NCI-H1417 treated with DMSO at 0.1 percent for 48 hours (cell line): ENCODE measurements at places on chromosomes 7 and 10.
A peak's percentile ranks its signal among the peaks of the same experiment; 100 is the strongest.

DNA sequence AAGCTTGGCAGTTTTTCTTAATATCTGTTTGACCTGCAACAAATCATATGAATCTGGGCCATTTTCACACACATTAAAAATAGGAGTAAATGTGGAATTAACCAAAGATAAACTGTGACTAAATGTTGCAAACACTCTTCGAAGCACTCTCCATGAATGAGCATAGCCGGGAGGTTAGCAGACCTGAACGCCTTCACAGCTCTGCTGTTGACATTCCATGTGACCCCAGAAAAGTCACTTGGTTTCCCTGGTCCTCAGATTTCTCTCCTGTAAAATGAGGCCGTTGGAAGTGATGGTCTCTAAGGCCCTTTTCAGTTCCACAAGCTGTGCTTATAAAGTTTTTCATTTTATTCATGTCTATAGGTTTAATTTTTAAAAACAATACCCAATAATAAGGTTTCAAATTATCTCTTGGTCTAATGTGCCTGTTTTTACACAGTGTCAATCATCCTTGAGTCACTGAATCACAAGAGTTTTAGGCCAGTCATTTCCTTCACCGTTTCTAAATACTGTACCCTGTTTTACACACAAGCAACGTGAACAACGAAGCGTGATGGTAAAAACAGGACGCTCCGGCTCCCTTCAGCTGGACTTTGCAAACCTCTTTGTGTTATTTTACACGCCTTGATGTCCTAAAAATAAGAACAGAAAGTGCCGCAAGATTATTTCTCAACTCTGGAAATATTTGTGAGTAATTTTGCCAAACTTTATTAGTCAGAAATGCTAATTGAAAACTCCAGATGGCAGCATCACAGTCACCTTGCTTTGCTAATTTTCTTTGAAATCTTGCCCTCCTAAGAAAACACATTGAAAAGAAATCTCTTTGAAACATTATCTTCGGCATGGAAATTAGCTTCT, 38.6 kb upstream of the MET start:
- no peak for DNase-seq

- no peak for DNase-seq
These were observed 217.8 kb upstream of the HPS1 start for GRCh38 chr10:98664329-98665042.

- DNase-seq, result no peak
These were observed 68.1 kb downstream of the TRRAP start for GRCh38 chr7:98946389-98946788.

DNA sequence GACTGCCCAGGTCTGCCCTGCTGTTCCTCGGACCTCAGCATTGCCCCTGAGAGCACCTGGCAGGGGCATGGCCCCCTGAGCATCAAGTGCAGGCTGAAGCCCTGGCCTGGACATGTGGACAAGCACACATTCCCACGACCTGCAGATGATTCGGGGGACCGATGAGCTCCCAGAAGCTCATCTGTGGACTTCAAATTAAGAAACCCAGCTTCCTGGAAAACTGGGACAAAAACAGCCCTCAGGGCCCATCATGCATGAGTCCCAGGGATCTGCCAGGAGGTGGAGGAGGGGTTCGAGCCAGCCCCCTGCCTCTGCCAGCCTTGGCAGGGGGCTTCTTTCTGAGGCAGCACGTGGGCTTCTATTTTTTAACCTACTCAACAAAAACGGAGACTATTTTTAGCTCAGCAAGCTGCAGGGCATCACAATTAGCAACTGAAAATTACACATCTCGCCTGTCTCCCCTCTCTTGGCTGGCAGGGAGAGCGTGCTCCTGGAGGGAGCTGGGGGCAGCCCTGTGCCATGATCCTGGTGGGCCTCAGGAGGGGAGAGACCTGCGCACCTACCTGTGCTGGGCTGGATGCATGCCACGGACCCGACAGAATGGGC, 51.8 kb downstream of the RASGEF1A start:
- DNase-seq, result no peak

DNA sequence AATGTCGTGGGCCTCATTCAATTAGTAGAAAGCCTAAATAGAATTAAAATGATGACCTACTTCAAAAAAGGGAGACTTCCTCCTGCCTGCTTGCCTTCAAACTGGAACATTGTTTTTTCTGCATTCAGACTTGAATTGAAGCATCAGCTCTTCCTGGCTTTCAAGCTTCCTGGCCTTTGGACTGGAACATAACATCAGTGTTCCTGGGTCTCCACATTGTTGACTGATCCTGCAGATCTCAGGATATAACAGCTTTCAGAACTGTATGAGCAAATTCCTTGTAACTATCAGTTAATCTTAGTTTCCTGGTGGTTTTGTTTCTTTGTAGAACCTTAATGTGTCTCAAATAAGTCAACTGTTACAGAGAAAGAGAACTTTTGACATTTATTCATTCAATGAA, 18.6 kb downstream of the MAGI2 start:
- no peak for DNase-seq

DNA sequence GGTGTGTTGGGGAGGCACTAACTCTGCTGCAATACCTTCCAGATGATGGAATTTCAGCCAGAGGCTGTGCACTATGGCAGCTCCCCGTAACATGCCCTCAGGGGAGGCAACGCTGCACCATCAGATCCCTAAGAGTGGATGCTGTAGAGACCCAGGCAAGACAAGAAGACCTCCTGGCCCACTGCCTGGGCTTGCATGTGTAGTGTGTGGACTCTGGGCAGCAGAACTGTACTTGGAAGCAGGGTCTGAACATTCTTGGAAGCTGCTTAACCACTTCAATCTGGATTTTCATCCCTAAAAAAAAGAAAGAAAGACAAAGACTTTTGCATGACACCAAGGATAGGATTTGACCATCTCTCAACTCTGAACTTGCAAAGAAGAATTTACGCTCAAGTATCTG, 297.5 kb upstream of the NRP1 start:
- no peak for DNase-seq

GRCh38 chr7:87356448-87356847, 11.0 kb downstream of the CROT start:
- DNase-seq, result no peak

GRCh38 chr7:139861803-139862202, 32.7 kb downstream of the TBXAS1 start:
- no peak for DNase-seq

DNA sequence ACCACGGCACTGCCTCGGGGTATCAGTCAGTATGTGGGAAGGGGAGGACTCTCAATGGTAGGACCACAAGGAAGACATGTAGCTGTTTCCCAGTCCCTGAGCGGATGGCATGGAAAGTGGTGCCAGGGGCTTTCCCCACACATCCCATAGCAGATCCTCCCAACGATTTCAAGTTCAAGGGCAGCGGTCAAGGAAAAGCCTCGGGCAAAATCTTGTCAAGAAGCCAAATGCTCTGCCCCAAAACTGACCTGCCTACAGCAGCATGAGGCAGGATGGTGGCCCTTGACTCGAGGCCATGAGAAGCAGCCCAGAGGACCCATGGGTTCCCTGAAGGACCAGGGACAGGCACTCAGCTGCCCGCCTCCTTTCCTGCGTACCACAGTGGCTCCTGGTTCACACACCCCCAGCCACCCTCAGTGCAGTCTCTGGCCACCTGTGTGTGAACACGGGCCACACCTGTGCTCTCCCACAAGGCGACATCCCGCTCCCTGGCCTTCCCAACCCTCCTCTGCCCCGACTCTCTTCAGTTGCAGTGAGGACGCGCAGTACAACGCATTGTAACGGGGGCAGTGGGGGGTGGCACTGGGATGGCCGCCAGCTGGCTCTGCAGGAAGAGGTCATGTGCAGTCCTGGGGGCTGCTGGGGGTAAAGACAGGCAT, 43.6 kb downstream of the CTBP2 start:
- no peak for DNase-seq

- DNase-seq, result no peak
These were observed 159.9 kb upstream of the EEPD1 start for GRCh38 chr7:35993113-35993512.

GRCh38 chr7:94567396-94567795, 57.8 kb downstream of the CASD1 start:
- no peak for DNase-seq

GRCh38 chr7:36945612-36946400, 221.5 kb upstream of the AOAH start:
- DNase-seq, result peak; percentile 95

DNA sequence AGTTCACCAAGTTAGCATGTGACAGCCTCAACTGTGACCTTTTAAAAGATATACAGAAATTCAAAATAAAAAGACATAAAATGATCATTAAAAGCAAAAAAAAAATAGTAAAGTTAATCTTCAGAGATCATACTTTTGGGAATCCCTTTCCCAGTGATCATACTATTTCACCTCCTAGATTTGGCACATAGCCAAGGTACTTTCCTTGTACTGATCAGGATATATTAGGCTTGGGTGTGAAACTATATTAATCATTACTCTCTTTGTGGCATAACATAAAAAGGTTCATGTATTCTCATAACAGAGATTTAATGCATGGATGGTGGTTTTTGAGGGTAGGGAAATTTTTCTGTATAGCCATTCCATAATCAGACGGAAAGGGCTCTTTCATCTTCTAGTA, 109.6 kb upstream of the ZWINT start:
- DNase-seq, result no peak

DNA sequence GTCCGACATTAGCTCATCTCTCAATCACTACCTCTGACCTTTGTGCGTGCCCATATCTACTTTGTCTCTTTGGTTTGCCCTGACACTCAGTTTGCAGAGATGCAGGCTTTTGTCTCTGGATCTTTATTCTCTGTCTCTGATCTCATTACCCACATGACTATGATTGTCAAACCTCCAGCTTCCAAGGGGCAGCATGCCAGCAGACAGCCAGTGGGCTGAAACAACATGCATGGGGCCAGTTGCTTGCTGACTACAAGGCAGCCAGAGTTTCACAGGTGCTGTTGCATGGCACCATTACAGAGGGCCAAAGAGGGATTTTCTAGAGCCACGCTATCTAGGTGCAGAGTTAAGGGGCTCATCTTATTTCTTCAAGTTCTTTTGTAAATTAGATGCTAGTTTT, 146.2 kb downstream of the SPAG6 start:
- DNase-seq, result no peak

- no peak for DNase-seq
These were observed 18.7 kb downstream of the CNPY1 start for GRCh38 chr7:155527664-155528063.

DNA sequence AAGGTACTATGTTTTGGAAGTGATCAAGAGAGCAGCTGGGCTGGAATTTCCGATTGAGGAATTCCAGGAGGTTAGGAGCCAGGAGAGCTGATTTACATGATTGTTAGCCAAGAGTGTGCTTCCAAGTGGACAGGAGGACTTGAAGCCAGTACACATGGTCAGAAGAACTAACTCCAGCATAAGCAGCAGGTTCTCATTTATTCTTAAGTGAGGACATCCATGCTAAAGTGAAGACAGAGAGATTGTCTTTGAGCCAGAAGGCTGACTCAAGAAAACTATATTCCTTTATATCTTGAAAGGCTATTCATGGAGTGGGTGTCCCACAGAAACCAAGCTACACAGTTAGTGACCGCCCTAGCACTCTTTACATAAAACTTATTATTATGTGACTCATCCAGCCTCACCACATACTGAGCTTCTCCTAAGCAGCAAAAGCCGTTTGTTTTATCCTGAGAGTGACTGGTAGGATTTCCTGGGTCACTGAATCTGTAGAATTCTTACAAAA, 56.7 kb upstream of the SEMA3A start:
- DNase-seq, result no peak

GRCh38 chr10:113961182-113962031, 82.3 kb upstream of the ADRB1 start:
- DNase-seq, result no peak

DNA sequence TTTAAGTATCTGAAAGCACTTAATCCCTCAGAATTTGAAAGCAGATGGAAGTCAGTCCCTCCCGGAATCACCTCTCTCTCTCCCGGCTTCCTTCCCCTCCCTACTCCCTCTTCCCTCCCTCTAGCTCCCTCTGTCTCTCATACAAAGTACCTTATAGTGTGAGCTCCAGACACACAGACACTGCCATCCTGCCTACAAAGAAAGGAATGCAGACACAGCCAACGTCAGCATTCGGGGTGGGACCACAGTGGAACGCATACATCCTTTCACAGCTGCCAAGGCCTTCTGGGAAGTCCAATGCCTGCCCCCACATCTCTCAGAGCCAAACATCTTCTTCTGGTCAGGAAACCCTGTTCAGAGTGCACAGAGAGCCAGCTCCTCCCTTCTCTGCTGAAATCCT, 9.3 kb downstream of the NOD1 start:
- no peak for DNase-seq

DNA sequence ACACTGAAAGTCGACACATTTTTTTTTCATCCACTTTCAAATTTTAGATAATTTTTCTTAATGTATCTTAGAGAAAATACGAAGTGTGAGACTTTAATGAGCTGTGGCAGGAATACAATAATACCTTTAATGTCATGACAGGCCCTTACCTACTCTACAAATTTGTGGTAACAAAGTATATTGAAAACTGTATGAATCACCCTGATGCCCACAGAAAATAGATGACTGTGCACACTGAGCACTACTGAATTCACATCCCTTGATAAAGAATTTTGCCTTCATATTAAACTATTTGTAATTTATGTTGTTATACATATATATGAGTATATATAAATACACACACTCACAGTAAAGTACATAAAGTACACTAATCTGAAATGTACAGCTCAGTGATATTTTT, 51.7 kb downstream of the AKR1D1 start:
- DNase-seq, result no peak

DNA sequence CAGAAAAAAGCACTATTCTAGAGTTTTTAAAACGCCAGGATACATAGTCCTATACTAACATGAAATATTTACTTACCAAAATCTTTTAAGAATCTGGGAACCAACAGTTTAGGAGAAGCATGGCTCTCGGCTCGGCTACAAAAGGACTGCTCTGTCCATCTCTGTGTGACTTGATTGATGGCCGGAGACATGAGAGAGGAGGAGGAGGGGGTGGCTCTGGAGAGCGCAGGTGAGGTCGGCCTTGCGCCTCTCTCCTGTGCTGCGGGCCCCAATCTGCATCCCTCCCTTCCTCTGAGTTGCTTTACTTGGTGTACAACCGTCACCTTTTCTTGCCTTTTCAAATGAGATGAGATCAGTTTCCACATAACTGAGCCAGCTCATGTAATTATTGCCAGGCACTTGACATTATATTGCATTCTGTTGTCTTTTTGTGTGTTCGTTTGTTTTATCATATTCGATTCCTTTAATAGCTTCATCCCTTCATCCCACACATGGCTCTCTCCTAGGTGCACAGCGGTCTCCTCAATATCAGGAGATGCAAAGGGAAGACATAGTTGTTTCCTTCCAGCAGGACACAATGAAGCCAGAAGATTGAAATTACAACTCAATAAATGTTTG, 87.8 kb upstream of the KLF6 start:
- no peak for DNase-seq

DNA sequence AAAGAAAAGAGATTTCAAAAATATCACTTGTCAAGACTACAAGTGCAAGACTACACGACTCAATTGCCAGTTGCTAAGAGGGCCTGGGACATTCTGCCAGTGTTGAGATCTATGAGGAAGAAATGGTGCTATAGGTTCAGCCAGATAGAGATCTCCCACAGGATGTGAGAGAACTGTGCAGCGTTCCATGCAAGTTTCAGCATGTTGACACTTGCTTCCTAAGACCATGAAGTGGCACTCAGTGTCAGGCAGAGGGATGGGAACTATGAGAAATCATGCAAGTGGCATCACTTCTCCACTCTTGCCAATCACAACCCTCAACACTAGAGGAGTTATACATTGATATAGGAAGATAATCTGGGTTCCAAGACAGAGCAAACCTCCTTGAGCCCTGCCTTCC, 210.3 kb downstream of the CHRM2 start:
- no peak for DNase-seq

- no peak for DNase-seq
These were observed 146.2 kb upstream of the LYZL1 start for GRCh38 chr10:29142516-29143314.
